ENCODE measurements at places on chromosomes 4 and X.

DNA sequence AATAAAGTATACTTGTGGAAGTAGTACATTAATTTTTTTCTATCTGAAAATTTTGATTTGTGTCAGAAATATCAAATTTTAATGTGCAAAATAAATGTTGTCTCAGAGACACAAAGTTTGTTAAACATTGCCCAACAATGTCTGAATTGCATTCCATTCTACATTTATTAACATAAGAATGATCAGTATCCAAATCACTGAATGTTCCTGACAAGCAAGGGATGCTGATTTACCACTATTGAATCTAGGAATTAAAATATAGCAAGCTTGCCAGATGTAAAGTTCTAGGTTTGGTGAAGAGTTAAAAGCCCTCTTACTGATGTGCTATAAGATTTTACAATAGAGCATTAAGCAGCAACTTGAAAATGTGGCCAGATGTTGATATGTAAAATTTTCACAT lies 489.2 kb upstream of the CTSO start:
- no peak for DNase-seq

- DNase-seq, result no peak
Observed at GRCh38 chrX:12225107-12225506, 86.8 kb downstream of the FRMPD4 start.

DNA sequence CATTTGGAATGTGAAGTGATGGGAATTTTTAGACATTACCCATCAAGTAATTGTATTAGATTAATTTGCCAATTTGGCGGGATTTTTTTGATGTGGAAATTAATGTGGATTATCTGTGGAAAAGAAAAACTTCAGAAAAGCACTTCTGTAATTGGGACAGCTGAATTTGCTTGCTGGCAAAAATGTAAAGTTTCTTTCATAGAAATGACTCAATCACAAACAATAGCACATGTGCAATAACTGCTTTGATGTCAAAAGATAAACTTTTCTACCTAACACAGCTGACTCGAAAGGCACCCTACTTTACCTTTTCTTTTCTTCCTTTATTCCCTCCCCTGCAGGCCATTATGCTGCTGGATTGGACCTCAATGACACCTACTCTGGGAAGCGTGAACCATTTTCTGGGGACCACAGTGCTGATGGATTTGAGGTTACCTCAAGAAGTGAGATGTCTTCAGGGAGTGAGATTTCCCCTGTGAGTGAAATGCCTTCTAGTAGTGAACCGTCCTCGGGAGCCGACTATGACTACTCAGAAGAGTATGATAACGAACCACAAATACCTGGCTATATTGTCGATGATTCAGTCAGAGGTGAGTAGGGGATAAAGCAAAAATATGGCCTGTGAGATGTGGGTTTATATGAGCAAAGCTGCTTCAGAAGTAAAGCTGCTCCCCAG lies 1.4 kb downstream of the AREG start:
- no peak for DNase-seq

GRCh38 chr4:174334628-174335027 lies 50.9 kb downstream of the CEP44 start:
- DNase-seq, result no peak

- DNase-seq, result no peak
Observed at GRCh38 chr4:13694256-13694655, 66.7 kb upstream of the BOD1L1 start.

GRCh38 chr4:41568363-41568762 lies 30.4 kb downstream of the LIMCH1 start:
- no peak for DNase-seq
